ENCODE measurements at places on chromosomes 7 and 10.

GRCh38 chr10:100996678-100997359, 2.8 kb upstream of the LZTS2 start:
- DNase-seq = peak; percentile 2

- no peak for DNase-seq
Measured at GRCh38 chr7:51209426-51209825, 107.2 kb downstream of the COBL start.

GRCh38 chr10:31620226-31621151, 301.5 kb downstream of the ZEB1 start:
- DNase-seq = no peak

DNA sequence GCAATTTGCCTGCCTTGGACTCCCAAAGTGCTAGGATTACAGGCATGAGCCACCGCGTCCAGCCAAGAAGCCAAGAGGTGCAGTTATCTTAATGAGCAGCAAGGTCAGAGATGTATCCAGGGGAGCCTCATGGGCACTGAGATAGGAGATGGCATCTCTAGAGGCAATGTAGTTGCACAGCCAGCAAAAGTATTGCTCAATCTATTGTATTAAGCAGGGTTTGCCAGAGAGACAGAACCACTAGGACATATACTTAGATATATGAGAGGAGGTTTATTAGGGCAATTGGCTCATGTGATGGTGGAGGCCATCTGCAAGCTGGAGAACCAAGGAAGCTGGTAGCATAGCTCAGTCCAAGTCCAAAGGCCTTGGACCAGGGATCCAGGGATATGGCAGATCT, 16.3 kb upstream of the VPS26A start:
- no peak for DNase-seq

GRCh38 chr7:46809886-46810285, 772.0 kb downstream of the TNS3 start:
- DNase-seq = no peak

DNA sequence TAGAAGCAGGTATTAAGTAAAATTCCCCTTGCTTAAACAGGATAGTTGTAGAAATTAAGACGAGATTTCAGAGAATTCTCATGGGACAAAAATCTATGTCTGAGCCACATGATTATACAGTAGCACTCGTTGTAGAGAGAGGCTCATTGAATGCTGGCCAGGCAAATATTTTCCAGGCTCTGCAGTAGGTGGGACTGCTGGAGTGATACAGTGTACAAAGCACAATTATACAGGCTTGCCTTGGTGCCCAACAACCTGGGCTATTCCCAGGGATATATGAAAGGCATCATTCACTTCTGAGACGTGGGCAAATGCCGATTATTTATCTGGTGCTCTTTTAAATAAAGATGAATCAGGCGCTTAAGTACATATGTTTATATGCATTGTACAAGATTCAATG, 380.6 kb downstream of the PHTF2 start:
- DNase-seq = no peak

GRCh38 chr10:110408203-110408871, 89.4 kb upstream of the DUSP5 start:
- DNase-seq = no peak

DNA sequence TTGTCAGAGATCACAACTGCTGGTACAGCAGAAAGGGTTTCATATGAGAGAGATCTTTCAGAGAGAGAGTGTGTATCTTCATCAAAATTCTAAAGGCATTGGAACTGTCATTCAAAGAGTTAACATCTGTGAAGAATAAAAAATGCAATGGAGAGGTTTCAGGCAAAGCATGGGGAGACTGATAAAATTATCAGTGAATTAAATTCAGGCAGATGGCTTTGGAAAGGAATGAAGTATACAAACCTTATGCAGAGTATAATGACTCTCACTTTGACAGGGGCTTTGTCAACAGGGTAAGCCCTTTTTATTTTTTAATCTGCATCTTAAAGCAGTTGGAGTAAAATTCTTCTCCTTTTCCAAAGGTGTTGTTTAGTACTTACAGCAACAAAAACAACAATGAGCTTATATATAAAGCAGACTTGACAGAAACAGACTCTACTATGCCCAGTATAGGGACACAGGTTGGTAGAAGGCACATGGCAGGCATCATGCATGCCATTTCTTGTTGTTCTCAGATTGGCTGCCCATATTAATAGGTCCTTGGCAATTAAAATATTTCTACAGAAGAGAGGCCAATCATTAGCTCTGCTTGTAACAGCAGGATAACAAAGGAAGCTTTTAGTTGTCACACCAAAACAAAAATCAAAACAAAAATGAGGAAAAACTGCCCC, 54.9 kb upstream of the NXPH1 start:
- no peak for DNase-seq

DNA sequence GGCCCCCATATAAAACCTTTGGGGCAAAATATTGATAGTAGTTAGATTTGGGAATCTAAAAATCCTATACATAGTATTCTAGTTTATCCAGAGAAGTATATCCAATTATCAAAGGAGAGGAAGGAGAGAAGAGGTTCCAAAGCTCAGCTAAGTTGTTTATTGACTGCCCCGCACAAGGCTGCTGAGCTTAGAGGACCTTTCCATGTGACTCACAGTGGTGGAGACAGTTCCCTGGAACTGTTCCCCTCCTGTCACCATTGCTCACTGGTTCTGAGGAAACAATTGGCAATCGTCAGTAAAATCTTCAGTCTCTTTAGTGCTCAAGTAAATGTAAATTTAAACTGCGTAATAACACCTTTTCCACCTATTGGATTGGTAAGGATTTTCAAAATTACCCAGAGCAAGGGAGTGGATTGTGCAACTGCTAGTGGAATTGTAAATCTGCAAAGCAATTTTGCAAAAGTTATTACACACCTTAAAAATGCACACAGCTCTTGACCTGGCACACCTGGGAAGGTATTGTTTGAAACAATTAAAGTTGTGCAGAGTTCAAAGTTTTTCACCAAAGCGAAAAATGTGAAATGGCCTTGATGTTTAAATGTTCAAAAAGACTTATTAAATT, 63.1 kb downstream of the EEPD1 start:
- no peak for DNase-seq

DNA sequence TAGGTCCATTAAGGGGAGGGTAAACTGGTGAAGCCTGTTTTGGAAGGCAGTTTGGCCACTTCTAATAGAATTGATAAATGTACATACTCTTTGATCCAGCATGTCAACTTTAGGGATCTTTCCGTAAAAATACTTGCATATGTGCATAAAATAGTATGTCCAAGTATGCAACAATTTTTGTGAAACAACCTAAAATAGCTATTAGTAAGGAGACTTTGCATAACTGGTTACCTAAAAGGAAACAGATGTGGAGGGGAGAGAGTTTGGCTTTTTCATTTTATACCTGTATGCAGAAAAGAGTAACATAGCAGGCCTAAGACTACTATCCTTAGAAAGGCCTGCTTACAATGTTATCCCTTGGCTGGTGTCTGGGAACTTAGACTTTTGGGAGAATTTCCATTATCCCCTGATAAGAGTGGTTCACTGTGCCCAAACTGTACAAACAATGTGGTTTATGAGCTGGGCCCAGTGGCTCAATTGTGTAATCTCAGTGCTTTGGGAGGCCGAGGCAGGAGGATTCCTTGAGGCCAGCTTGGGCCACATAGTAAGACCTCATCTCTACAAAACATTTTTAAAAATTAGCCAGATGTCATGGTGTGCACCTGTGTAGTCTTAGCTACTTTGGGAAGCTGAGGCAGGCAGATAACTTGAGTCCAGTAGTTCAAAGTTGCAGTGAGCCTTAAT, 21.3 kb downstream of the PTPN12 start:
- DNase-seq = no peak

GRCh38 chr10:70306181-70306705, 22.4 kb upstream of the NPFFR1 start:
- no peak for DNase-seq

DNA sequence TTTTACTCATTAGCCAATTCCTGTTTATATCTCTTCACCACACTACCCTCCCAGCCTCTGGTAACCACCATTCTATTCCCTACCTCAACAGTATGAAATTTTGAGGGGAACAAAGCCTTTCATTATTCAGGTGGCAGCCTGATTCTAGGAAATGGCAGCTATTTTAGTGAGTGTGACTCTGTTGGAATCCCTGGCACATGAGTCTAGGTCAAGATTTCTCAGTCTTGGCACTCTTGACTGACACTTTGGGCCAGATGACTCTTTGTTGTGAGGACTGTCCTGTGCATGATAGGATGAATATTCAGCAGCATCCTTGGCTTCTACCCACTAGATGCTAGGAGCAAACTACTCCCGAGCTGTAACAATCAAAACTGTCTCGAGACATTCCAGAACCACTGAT, 322.8 kb upstream of the PHYHIPL start:
- no peak for DNase-seq

- no peak for DNase-seq
Measured at GRCh38 chr7:39421661-39422060, 144.5 kb upstream of the YAE1 start.

DNA sequence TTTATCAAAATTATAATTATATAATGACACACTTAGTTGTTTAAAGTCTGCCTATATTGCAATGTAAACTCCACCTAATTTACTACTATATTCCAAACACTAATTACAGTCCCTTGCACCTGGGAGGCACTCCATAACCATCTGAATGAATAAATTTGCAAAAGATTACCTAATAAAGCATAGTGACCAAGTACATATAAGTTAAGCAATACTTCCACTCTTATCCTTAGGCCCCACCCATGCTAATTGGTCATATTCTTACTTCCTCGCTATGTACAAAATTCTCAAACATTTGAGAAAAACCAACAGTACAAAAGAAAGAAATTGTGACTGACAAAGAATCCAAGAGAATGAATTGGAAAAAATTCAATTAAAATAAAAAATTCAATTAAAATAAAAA, 65.3 kb downstream of the ZFAND4 start:
- DNase-seq = no peak

DNA sequence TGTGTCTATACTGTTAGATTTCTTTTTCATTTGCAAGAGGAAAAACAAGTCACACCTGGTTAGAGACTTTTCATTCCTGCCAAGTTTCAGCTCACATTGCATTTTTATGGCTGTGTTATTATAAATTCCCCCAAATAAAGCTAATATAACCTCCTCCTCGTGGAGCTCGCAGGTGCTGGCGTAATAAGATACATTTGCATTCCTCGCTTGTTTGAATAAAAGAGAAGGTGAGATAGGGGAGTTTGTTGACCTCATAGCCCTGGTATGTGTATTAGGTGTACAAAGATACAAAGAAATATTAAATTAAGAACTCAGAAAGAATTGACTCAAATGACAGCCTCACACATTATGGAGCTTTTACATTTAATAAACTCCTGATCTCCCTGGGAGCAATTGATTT, 257.7 kb upstream of the SP8 start:
- no peak for DNase-seq

GRCh38 chr7:28722684-28723083, 235.4 kb downstream of the TRIL start:
- DNase-seq = peak; percentile 25

GRCh38 chr10:10353326-10353868, 664.3 kb upstream of the CELF2 start:
- no peak for DNase-seq

DNA sequence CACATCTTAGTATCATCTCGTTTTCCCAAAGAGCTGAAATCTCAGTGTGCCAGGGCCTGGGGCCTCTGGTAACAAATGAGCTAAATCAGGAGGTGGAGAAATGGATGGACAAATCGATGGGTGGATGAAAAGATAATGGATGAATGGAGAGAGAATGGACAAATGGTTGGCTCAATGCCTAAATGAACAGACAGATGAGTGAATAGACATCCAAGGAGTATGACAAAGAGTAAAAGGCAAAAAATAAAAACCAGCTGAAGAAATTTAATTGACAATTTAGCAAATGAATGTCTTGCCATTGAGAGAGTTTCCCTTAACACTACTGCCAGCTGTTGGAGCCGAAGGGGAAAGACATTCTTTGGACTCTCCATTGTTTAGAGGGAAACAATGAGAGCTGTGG, 8.0 kb downstream of the SYCE1 start:
- DNase-seq = no peak

GRCh38 chr7:44921607-44922350, 36.4 kb upstream of the PURB start:
- DNase-seq = peak; percentile 28

- no peak for DNase-seq
Measured at GRCh38 chr7:31664890-31665289, 22.1 kb upstream of the PPP1R17 start.

All from DMS79 treated with DMSO at 0.1 percent for 48 hours (cell line).